Stimulated activated CD4-positive, alpha-beta T cell treated with anti-CD3 and anti-CD28 coated beads, TNF-alpha, amount 100 ng/mL, for 4 hours (primary cell): ENCODE measurements at places on chromosomes 5 and 9.

- DNase-seq, result no peak
Observed at GRCh38 chr5:67267512-67268216, 71.1 kb upstream of the CD180 start.

DNA sequence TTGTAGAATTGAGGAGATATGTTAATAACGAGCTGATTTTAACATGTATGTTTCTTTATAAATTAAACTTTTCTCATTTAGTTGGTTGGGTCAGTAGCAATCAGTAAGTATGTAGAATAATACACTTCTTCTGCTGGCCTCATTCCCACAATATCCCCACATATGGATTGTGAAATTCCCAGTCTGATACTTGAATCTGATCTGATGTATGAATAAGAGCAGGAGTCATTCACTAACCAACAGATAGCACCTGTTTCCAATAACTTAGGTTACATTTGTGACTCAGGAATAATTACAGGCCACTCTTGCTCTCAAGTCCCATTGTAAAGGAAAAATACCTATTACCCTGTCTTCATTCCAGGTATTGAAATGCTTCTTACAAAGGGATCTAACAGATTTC, 23.9 kb downstream of the SLC36A1 start:
- DNase-seq, result no peak

DNA sequence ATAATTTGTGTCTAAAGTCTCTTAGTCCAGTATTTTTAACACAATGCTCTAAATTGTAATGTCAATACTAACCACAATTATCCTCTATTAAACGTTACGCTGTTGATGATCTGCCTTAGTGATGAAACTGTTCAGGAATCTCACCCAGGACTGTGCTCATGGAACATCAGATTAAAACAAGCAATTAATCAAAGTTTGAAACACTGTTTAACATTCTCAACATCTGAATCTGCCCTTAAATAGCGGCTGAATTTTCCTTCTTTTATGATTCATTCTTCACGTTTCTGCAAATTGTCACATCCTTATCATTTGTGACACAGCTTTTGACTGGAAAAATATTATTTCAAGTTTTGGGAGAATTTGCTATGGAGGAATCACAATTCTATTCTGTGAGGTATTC, 113.8 kb downstream of the MARCHF11 start:
- no peak for DNase-seq

- DNase-seq, result no peak
Observed at GRCh38 chr9:134267305-134267880, 58.9 kb upstream of the RXRA start.

DNA sequence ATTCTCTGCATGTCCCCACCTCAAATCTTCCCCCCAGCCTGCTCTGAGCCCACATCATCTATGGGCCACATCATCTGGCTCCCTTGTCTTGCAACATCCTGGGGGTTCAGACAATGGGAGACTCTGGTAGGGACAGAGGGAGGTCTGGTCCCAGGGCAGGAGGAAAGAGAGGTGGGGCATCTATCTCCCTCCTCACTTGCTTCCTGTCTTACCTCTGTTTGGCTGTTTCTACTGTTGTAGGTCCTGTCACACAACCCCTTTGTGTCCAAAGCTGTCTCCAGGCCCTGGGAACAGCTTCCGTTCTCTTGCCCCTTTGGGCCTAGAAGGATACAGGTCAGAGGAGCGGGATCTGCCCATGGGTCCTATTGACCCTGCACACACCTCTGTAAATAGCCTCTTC, 227.2 kb downstream of the NSG2 start:
- DNase-seq, result no peak

- DNase-seq, result no peak
Observed at GRCh38 chr5:11733840-11734192, 170.4 kb downstream of the CTNND2 start.

DNA sequence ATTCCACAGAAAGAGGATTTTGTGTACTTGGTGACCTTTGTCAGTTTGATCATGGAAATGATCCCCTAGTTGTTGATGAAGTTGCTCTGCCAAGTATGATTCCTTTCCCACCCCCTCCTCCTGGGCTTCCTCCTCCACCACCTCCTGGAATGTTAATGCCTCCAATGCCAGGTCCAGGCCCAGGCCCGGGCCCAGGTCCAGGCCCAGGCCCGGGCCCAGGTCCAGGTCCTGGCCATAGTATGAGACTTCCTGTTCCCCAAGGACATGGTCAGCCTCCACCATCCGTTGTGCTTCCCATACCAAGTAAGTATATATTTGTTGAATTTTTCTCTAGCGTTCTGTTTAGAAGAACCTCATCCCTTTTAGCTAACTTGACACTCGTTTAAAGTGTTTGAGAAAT, 30.0 kb downstream of the RBM27 start:
- no peak for DNase-seq

DNA sequence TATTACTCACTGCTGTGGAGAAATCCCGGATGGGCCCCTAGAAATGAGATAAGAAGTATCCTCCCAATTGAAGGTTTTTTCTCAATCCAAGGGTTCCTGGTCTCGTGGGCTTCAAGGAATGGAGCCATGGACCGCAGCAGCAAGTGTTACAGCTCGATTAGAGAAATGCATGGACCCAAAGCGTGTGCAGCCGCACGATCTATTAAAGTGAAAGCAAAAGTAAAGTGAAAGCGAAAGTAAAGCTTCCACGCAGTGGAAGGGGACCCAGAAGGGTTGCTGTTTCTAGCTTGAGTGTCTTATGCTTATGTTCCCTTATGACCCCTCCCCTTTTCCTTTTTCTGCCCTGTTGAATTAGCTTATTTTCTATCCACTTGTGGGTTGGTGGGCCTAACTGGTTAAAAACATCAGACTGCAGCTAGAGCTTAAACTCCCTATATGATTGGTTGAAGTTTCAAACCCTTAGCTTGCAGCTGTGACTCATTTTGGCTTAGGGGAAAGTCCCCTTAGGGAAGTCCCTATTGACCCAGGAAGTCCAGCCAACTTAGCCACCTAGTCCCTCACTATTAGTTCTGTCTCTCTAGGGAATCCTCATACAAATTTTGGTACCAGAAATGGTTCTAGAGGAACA, 1111.8 kb downstream of the TAF11L14 start:
- DNase-seq, result peak; percentile 8

DNA sequence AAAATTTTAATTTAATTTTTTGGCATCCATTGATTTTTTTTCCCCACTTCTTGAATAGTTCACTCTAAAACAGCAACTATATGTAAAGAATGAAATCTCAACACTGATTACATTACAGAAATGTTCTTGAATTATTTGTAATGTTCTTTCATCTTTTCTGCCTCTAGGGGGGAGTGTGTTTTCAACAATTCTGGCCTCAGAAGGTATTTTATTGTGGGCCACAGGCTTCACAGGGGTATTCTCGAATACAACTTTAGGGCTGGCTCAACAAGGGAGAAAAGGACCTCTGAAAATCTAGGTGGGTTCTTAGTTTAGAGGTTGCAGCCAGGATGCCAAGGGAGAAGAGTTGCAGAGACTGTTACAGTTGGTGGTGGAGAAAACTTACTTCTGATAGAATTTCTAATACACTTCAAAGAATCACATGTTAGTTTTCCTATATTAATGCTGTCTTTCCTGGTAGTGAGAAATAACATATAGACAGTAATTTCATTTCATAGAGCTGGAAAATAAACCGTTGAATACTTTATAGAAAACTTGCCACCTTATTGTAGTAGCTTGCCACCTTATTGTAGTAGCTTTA, 3.6 kb upstream of the NPR3 start:
- no peak for DNase-seq

DNA sequence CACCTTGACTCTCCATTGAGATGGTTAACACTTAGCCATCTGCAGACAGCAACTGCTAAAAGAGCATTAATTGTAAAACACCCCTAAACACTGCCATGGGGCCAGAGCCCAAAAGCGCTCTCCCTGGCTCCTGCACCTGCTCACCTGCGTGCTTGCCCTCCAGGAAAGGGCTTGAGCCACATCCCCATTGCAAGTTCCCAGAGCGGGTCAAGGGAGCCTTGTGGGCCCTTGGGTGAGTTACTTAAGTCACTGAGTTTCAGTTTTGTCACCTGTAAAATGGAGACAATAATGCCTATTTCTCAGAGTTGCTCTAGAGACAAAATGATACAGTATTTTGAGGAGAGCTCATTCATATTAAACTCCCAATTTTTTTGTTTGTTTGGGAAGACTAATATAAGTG, 967.8 kb downstream of the PTPRD start:
- no peak for DNase-seq

DNA sequence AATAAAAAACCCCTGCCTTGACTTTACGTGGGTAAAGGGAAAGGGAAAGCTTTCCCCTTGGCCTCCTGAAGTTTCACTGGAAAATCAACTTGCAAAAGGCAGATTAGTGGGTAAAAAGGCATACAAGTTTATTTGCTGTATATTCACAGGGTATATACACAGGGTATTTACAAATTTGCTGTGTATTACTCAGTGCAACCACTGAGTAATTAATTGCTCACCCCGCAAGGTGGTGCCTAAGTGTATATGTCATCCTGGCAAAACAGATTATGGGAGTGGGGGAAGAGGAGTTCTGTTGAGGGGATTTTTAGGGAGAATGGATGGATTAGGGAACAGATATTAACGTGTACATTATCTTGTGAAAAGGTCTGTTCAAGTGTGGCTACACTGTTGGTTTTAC, 7.1 kb upstream of the RARS1 start:
- DNase-seq, result no peak

- DNase-seq, result peak; percentile 75
Observed at GRCh38 chr9:35882263-35882848, 12.2 kb upstream of the OR13J1 start.

- DNase-seq, result no peak
Observed at GRCh38 chr9:91298311-91298710, 63.4 kb downstream of the AUH start.

GRCh38 chr5:136011414-136012001, 17.3 kb upstream of the TGFBI start:
- DNase-seq, result no peak

GRCh38 chr9:27529316-27530278, at the start of gene MOB3B:
TSS of gene MOB3B (minus strand) at chr9:27529814. CDS start at chr9:27455550, 74,264 bp downstream.
- peak; percentile 55 for DNase-seq

DNA sequence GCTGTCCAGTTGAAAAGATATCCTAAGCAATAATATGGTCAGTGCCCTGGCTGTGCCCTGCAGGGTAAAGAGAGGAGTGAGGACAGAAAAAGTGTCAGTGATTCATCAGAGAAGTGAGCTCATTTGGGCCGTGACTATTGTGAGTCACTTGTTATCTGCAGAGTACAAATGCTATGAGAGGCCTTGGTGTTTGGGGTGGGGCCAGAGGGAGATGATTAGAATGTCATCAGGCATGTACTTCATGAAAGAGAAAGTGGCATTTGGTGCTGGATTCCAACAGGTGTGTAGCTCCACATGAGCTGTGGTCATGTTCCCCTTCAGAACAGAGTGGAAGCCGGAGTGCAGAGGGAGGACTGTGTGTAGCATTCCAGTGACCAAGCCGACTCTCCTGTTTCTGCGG, 174.1 kb downstream of the KDM4C start:
- DNase-seq, result no peak

GRCh38 chr9:99127356-99128132, 22.6 kb downstream of the TGFBR1 start:
- no peak for DNase-seq

- no peak for DNase-seq
Observed at GRCh38 chr9:115058175-115058574, 59.8 kb downstream of the TNC start.

DNA sequence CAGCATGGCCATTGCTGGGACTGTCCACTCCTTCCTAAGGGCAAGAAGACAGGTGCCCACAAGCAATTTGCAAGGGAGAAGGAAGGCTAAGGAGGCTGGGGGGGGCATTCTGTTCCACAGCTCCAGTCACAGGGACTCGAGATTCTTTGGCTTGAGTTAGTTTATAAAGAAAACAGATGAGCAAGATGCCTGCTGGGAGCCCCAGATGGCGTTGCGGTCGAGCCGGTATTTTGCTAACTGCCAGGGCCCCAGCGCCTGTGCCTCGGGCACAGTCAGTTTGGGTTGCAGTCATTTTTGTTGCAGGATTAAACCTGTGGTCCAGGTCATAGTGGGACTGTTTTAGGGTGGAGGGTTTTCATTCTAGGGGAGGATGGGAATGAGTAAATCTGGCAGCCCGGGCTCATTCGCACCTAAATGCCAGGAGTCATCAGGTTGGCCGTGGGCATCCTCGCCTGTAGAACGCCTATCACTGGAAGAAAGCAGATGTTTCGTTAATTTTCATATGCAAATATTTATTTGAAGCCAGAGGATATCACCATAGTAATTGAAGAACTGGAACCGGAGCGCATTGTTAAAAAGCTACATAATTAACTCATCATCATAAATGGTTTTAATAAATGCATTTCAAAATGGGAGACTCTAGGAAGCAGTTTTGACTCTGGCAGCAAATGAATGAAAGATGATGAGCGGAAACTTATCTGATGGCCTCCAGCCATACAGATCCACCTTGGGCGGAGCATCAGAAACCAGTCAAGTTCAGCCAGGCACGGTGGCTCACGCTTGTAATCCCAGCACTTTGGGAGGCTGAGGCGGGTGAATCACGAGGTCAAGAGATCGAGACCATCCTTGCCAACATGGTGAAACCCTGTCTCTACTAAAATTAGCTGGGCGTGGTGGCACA, 87.1 kb upstream of the FCN2 start:
- DNase-seq, result no peak

GRCh38 chr9:13071921-13072320, 207.6 kb downstream of the MPDZ start:
- no peak for DNase-seq

DNA sequence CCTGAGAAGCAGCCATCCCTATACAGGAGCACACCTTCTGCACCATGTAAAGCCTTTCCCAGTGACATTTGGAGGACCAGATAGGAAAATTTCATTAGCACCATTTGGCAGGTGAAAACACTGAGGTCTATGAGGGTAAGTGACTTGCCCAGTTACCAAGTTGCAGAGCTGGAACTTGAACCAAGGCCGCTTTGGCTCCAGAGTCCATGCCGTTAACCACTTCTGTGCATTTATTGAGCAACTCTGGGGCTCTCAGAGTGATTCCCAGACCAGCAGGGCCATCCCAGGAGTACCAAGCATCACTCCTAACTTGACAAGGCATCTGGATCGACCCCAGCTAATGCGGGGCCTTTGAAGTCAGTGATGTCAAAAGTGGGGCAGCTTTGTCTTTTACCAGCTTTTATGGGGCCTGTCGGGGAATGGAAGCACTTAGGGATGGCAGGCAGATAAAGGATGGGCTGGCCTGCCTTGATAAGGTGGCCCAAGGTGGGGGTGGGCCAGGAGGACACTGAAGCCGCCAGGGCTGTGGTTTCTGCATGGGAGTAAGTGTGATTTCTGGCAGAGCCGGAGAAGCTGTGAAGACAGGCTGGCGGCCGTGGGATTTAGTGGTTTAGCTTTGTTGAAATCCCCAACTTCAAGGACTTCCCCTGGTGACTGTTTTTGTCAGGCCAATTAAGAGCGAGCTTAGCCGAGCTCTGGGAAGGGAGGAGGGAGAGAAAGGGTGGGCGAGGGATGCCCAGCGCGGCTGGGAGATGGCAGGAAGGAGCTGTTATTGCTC, 127.3 kb downstream of the MACROH2A1 start:
- DNase-seq, result no peak

DNA sequence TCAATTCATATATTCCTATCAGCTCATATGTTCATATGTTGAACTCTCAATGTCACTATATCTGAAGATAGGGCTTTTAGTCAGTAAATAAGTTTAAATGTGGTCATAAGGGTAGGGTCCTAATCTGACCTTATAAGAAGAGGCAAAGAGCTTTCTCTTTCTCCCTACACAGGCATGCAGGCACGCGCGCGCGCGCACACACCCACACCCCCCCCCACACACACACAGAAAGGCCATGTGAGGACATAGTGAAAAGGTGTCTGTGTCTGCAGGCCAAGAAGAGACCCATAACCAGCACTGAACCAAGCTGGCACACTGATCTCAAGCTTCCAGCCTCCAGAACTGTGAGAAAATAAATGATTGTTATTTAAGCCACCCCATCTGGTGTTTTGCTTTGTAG, 76.0 kb downstream of the PDE4D start:
- DNase-seq, result no peak
